ENCODE measurements at places on chromosomes 3 and 15.

DNA sequence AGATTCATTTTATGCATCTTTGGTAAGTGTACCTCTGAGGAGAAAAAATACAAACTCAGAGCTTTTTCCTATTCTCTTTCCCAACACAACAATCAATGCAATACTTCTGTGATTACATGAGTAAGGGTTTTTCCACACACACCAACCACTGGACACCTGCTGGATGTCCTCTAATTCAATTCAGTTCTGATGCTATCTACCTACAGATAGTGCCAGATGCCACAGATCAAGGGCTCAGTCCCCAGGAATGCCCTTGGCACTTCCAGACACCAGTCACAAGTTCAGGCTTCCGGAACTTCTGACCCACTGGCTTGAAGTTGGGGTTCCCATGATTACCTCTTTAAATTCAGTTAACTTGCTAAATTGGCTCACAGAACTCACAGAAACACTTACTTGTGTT is 511.5 kb downstream of the AGBL1 start:
- DNase-seq = no peak

DNA sequence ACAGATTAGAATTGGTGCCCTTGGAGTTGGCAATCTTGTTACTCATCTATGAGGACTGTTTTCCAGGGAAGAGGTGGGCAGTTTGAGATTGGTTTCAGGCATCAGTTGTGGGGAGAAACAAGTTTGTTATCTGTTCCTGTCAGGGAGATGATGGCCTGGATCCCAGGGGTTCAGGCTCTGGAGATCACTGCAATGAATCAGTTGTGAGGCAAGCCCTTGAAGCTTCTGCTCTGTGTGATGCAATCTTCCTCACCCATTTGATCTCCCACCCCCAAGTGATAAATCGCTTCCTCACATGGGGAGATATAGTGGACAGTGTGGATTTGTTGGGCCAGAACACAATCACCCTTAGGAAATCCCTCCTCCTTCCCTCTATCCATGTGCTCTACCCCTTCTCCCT is 276.6 kb upstream of the LRTM1 start:
- no peak for DNase-seq

DNA sequence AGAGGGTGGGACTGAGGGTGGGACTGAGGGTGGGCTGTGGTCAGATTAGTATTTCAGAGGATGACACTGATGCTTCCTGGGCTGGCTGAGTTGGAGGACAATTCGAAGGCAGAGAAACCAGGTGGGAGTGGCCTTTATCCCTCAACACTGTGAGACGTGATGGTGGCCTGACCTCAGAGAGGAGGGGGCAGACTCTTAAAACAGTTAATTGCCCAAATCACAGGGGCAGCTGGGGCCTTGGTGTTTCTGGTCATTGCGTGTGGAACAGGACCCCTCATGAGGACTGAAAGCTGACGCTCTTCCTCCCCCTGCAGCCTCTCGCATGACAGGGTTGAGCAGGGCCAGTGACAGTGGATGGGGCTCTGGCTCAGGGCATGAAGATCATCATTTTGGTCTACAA is 18.7 kb downstream of the DNASE1L3 start:
- no peak for DNase-seq

GRCh38 chr3:39203402-39203801 is 11.0 kb upstream of the XIRP1 start:
- no peak for DNase-seq

- DNase-seq = no peak
Measured at GRCh38 chr3:102532901-102533300, 98.1 kb downstream of the ZPLD1 start.

DNA sequence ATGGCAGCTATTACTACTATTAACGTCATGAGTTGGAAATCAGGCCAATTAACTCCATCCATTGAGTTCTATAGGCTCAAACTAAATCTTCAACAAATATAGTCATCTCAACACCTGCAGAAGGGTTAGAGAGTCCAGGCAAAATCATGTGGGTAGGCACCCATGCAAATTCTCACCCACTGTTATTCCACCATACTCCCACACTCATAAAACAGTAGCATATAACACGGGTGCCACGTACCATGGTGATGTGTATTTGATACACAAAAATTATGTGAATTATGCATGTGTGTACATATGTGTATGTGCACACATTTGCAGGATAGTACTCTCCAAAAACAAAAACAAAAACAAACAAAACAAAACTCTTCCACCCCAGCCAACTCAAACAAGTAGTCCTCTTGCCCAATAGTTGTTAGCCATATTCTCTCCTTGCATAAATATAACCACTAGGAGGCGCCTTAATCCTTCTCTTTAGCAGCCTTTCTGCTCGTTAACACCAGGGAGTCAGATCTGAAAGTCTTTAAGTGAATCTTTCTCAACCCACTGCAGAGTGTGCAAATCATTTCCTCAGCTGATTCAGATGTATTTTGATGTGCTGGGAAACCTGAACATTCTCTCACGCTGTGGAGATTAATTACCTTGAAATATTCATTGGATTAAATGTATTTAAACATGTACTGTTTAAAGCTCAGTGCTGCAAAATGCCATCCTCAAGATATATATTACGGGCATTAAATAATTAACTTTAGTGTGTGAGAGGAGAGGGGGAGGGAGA is 38.0 kb upstream of the COPB2 start:
- no peak for DNase-seq
